ENCODE measurements at places on chromosomes 3 and 15.

DNA sequence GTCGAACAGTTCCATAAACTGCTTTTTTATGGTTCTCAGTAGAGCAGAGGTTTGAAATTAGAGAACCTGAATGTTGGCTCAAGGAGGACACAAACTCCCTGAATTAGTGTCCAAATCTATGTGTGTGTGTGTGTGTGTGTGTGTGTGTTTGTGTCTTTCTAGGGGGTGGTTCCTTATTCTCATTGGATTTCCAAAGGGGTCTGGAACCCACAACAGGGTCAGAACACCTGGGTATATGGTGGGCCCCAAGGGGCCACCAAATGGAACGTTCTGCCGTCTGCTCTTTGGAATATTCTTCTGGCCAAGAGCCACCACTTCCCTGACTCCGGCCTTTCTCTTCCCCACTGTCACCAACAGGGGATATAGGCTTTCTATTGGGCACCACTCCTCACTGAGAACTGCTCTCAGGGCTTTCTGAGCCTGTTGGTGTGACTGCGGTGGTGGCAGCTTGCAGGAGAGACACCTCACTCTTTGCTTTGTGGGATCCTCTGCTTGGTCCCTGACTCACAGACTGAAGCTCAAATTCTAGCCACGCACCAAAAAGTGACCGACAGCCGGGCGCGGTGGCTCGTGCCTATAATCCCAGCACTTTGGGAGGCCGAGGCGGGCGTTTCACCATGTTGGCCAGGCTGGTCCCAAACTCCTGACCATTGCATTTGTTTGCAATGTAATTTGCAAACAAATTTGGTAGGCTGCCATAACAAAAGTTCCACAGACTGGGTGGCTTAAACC lies 47.5 kb upstream of the IDH2 start:
- DNase-seq = no peak

DNA sequence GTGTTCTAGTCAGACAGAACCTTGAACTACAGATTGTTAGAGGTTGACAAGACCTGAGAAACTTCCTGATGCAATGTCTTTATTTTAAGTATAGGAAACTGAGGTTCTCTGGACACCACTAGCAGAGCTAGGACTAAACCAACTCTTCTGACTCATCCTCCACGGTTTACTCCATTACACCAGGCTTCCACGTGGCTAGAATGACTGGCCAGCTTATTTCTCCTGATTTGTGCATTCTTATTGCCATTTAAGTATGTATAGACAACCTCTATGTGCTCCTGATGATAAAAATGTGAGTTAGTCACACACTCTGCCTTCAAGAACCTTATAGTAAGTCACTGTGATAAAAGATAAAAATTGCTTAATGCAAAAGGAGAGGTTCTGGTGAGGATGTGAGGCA lies 182.7 kb downstream of the MEX3B start:
- no peak for DNase-seq

DNA sequence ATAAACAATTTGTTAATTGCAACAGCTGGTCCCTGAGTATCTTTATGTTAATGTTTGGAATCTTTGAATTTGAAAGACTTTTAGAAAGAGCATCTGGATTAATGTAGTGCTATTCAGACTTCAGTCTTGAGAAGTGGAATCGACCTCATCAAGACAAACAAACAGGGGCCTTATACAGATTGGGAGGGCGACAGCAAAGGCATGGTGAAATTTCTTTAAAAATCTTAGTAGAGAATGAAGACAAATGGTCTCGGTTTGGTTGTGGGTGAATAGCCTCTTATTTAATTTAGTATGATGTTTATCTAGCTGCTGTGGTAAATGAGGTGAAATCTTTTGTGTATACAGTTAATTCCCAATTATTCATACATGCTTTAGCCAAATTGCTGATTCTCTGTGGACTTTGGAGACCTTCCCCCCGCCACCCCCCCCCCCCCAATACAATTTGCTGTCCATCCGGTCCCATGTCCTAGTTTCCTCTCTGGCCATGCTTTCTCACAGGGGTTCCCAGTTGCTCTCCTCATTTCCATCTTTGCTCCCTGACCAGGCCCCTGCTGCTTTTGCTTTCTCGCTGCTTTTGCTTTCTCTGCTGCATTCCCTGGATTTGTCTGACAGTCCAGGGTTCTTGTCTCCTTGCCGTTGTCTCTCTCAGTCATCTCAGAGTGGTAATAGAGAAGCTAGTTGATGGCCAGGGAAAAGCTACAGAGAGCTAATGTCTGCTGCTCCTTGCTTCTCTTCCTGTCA lies 135.3 kb downstream of the FNDC3B start:
- no peak for DNase-seq

DNA sequence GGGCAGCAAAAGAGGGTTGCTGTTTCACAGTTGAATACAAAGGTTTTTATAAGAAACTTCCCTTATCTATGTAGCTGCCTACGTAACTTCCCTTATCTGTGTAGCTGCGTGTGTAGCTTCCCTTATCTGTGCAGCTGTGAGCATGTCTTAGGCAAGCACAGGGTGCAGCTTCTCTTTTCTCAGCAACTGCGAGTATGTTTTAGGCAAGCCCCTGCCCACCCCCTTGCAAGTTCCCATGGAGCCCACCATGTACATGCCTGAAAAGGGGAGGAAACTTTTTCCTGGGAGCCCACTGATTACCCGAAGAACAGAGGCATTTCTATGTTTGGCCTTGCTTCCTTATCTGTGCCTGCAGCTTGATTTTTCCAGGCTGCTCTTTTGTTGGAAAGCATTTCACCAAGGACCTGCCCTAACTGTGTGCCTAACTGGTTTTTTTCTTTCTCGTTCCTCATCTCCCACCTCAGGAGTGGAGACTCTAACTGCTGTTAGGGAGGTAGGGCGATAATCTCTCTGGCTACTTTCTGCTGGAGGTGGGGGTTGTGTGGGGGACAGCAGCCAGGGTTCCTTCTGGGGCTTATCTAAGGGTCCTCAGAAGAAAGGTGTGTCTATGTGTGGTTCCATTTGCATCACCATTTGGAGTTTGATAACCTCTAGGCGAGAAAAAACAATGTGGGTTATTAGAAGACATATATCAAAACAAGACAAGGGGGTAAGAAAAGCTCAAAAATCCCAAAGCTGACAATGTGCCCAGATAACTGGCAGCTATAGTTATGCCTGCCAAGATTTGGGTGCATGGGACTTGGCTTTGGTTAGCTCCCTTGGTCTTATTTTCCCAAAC lies 26.0 kb downstream of the SORD start:
- DNase-seq = no peak

GRCh38 chr3:106398891-106399600 lies 530.2 kb upstream of the CBLB start:
- DNase-seq = no peak

- no peak for DNase-seq
Measured at GRCh38 chr15:70436428-70436827, 326.9 kb downstream of the UACA start.

- no peak for DNase-seq
Measured at GRCh38 chr3:145333931-145334330, 827.1 kb downstream of the PLOD2 start.

GRCh38 chr3:159978353-159978752 lies 10.3 kb upstream of the IL12A start:
- DNase-seq = no peak

DNA sequence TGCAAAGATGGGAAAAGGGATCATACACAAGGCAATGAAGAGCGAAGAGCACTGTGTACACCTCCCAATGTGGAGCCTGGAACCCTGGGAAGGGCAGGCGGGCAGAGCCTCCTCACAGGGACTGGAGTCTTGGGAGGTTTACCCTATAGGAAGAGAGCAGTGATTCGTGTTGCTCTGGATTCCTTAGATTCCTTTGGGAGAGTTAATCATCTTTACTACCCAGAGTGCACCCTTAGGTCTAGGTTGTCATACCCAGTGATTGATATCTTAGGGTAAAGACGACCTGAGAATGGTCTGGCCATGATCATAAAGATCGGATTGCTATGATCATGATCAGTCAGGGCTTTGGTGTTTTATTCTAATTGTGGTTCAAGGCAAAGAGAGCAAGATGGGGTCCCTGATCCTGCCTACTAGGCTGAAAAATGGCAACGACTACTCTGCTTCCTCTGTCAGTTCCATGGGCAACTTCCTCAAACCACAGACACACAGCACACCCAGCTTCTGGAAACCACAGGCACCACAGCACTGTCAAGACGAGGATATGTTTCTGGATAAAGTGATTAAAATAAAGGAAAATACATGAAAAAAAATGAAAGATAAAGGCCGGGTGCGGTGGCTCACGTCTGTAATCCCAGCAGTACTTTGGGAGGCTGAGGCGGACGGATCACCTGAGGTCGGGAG lies 20.4 kb upstream of the MAP6D1 start:
- DNase-seq = no peak

GRCh38 chr3:73556520-73557372 lies 68.0 kb downstream of the PDZRN3 start:
- DNase-seq = no peak

Data from cerebellum (tissue), 4 donors.